ENCODE measurements at places on chromosomes 7 and 10.

- DNase-seq = peak; percentile 27
Measured at GRCh38 chr10:8039321-8039881, 15.1 kb upstream of the GATA3 start.

DNA sequence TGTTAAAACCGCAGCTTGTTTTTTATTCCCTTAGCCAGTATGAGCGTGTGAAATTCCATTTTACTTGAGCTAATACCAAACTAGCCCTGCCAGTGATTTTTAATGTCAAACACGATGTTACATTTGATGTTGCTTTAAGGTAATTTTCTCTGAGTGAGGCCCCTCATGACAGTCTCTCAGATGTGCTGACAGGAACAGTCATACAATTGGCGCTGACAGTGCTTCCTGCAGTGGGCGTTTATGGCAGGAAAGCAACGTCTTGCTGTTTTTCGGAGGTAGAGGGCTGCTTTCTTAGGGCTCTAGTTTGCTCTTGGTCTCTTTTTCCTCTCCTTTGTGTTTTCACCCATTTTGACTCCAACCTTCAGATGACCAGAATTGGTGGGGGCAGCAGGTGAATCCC lies 19.3 kb downstream of the PON1 start:
- DNase-seq = no peak

- no peak for DNase-seq
Measured at GRCh38 chr10:79941585-79942210, 7.2 kb downstream of the SFTPD start.

DNA sequence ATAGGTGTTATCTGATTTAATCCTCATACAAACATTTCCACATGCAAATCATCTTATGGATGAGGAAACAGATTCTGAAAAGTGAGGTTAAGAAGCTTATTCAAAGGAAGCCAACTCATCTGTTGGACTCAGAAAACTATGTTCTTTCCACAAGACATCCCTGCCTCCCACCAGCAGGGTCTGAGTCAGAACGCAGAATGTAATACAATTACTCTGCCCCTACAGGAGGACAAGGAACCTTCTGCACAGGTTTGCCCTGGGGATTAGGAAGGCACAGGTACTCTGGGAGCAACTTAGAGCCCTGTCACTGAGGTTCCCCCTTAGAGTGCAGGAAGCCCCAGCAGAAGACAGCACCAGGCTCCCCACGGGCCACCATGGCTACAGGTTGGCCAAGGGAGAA lies 255.7 kb downstream of the TNS3 start:
- no peak for DNase-seq

- no peak for DNase-seq
Measured at GRCh38 chr7:98110249-98111022, 3.8 kb downstream of the LMTK2 start.

DNA sequence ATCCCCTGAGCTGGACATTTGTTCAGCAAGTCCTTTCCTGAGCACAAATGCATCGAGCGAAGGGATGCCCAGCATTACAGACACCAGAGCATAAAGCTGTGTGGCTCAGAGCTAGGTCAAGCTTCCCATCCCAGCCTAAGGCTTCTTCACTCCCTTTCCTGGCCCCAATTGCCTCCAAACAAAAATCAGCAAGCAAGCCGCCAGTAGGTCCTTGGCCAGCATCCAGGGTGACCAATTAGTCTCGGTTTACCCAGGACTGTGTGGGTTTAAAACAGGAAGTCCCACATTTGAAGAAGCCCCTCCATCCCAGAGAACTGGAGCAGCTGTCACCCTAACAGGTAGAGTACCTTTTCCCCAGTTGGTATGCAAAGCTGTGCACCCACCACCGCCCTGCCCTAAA lies 51.2 kb downstream of the PRKAG2 start:
- no peak for DNase-seq

DNA sequence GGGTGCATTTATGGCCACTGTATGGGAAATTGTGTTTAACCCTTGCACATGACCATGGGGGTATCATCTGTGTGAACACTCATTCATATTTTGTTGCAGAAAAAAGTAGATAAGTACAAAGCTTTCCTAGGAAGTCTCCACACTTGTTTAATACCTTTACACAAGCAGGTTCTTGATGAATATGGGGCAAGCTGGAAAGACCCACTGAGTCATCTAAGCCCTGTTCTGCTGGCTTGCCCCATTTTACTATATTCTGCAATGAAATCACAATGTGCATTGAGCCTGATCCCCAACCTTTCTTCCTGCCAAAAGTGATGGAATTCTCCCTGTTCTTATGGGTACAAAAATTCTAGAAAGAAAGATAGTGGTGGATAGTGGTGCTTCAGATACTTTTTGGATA lies 99.8 kb downstream of the CCDC71L start:
- DNase-seq = no peak

GRCh38 chr7:104779888-104780287 lies 234.1 kb upstream of the KMT2E start:
- no peak for DNase-seq

GRCh38 chr7:26428571-26428970 lies 136.9 kb downstream of the SNX10 start:
- DNase-seq = no peak

- peak; percentile 13 for DNase-seq
Measured at GRCh38 chr7:24653316-24654085, 80.2 kb downstream of the PALS2 start.

GRCh38 chr10:123703195-123703790 lies 37.1 kb downstream of the GPR26 start:
- DNase-seq = no peak

GRCh38 chr7:44767912-44768627 lies 19.4 kb downstream of the ZMIZ2 start:
- peak; percentile 81 for DNase-seq
